ENCODE measurements at places on chromosomes 6 and 20.

GRCh38 chr6:161023316-161023715 lies 31.7 kb downstream of the MAP3K4 start:
- no peak for DNase-seq

- no peak for DNase-seq
These were observed 117.5 kb downstream of the GMPR start for GRCh38 chr6:16355699-16356446.

GRCh38 chr6:154306696-154307095 lies 49.9 kb downstream of the IPCEF1 start:
- no peak for DNase-seq

GRCh38 chr20:38827770-38828281 lies 22.3 kb downstream of the PPP1R16B start:
- no peak for DNase-seq

GRCh38 chr6:136317021-136317694 lies 27.5 kb upstream of the BCLAF1 start:
- peak; percentile 45 for DNase-seq

DNA sequence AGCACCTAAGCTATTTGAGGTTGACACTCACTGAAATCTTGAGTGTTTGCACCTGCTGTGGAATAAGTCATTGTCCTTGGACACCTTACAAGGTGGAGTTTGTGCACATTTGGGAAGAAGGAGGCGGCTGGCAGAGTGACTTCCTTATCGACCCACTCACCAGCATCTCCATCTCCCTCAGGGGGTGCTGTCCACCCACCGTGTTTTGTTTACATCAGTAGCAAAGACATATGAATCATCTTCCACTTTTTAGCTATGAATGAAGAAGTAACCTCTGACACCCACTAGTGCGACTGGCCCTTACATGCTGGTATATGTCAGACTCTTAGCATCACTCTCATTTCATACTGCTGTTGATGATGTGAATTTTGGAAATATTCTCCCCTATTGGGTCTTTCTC lies 119.5 kb upstream of the SGK1 start:
- no peak for DNase-seq

GRCh38 chr20:55174172-55174571 lies 698.8 kb downstream of the DOK5 start:
- no peak for DNase-seq

GRCh38 chr6:2990248-2990931 lies 9.3 kb upstream of the NQO2 start:
- no peak for DNase-seq

DNA sequence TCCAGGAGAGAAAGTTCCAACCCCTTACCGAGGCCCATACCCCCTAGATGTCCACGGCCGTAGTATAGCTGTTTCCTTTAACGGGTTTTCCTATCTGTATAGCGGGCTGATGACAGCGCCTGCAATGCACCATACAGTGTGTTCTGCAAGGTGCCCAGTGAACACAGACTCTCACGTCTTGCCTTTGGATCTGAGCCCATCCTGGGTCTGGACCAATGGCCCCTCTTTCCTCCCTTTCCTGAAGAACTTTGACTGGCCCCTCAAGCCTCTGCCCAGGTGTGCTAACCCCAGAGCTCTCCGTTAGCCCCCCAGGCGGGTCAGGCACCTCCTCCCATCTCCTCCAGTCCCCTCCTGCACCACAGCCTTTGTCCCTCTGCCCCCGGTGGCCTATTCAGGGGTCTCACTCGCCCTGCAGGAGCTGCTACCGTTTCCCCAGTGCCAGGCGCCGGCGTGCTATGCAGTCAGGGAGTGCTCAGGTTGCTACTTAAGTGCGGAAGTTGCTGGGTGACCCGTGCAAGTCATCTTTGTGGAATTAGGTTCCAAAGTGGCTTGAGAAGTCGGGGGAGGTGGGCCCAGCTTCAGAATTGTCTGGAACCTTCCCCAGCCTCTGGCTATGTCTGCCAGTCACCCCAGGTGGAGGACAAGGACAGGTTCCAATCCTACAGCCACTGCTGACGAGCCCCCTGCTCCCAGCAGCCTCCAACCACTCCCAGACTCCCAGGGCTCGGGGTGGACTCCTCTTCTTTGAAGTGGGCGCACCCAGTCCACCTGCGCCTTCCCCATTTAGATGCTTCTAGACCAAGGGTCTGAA lies 35.0 kb upstream of the ZBP1 start:
- no peak for DNase-seq

GRCh38 chr6:134621858-134622257 lies 303.9 kb upstream of the SGK1 start:
- no peak for DNase-seq

DNA sequence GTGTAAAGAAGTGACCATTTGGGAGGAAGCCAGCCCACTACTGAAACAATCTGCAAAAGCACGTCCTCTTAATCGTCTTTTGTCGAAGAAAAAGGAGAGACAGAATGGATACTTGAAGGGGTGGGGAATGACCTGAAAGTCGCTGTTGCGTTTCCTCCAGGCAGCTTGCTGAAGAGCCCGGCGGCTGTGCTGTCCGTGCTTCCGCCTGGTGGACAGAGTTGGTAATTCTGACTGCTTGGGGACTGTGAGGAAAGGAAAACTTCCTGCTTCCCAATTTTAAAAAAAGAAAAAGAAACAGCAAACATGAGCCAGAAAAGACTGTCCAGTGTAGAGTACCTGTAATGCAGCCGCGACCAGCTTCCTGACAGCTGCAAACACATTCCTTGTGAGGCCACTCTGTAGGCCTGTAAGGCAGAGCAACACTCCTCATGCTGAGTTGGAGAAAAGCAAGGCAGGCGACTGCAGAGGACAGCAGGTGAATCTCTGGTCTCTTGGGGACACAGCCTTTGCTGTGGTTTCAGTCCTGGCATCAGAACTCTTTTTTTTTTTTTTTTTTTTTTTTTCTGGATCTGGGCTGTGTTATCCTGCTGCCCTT lies 251.1 kb upstream of the TBX18 start:
- peak; percentile 38 for DNase-seq

- no peak for DNase-seq
These were observed 224.5 kb downstream of the FOXC1 start for GRCh38 chr6:1834207-1834606.

- no peak for DNase-seq
These were observed 166.5 kb downstream of the SOBP start for GRCh38 chr6:107656401-107656800.

- no peak for DNase-seq
These were observed 201.5 kb upstream of the ZNF217 start for GRCh38 chr20:53795170-53795569.

DNA sequence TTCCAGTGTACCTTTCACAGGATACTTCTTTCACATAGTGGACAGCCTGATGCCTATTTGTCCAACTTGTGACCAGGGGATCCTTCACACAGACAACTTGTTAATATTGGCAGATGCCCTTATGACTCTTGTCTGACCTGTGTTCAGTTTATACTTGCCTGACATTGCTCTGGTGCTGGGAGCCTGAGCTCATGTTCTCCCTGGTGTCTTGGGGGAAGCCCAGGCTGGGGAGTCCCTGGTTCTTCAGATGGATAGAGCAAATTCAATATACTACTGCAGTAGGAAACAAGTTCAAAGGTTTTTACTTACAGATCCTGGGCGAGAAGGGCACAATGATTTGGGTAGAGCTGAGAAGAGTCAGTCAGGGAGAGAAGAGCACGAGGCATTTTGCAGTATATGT lies 76.1 kb downstream of the NKAIN2 start:
- DNase-seq, result no peak

DNA sequence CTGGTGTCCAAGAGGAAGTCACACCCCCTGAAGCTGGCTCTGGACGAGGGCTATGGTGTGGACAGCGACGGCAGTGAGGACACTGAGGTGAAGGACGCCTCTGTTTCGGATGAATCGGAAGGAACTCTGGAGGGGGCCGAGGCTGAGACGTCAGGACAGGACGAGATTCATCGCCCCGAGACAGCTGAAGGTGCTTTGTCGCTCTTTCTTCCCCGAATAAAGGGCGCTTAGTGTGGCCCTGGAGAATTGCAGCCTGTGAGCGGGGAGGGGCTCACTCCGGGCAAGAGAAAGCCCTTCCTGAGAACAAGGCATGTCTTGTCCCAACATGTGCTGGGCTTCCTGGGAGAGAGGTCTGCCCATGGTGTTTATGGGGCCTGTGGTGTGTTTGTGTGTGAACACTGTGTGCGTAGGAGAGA lies 41.4 kb downstream of the MYT1 start:
- no peak for DNase-seq

DNA sequence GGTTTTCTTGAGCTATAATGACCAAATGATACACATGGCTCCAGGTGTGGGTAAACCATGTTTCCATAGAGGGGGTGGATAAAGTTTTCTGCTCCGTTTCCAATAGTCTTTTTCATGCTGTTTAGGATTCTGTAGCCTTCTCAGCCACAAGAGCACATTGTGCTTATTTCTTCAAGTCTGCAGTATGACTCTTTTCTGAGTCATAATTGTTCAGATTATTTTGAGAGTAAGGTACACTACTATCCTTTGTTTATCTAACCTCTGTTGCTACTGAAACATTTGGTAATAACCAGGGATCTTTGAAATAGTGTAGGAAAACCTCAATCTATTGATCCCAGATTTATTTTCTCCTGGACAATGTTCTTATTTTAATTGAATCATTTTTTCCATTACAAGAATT lies 247.9 kb upstream of the BMP2 start:
- DNase-seq, result no peak

GRCh38 chr6:107983811-107984210 lies 25.8 kb upstream of the SEC63 start:
- DNase-seq, result no peak

DNA sequence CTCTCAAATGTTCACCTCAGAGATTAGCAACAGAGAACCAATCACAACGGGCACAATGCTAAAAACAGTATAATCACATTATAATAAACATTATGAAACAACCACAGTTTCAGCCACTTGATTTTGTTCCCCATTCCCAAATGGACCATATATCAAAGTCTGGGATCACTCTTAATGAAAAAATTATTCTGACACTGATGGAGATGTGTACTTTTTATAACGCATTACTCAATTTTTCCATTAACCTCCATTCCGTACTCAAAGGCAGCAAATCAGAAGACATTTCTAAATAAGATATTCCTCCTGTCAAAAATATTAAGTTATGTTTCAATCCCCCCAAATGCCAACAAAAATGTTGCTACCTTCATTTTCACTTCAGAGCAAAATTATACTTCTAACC lies 2.8 kb downstream of the CPNE1 start:
- DNase-seq, result no peak

DNA sequence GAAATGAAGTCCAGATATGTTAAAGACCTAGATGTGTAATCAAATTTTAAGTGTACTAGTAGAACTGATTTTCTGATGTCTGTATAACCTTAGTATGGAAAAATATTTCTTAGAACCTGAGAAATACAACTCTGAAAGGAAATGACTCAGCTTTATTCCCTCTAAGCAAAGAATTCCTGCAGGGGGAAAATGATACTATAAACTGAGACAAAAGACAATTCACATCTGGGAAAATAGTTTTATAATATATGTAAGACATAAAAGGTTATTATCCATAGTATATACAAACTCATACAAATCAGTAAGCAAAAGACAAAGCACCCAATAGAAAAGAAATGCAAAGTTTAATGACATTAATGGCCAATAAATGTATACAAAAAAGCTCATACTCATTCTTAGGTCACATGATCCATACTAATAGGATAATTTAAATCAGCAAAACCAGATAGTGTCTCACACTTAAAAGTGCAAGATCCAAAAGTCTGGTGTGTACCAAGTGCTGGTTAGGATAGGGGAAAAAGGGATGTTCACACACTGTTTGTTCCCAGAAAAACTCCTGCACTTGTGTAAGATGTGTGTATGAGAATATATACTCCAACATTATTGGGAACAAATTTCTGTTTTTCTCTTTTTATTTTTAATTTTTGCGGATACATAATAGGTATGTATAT lies 22.6 kb downstream of the RNF217 start:
- DNase-seq, result no peak

- DNase-seq, result no peak
These were observed 246.7 kb downstream of the FOXC1 start for GRCh38 chr6:1856381-1856780.
